ENCODE measurements at places on chromosomes 1 and 21. TPM values are rescaled to one million over a fixed set of nuclear protein-coding genes. Genes with fewer than 3 reads are reported as not detected.

SORT1 gene
- total RNA-seq = 25.9 TPM

EFCAB7 gene
- 6.8 TPM for total RNA-seq

ENAH gene
- total RNA-seq = 124 TPM

CYP4B1 gene
- not detected for total RNA-seq

APCS gene
- total RNA-seq = not detected

IGSF3 gene
- 130 TPM for total RNA-seq

SLAMF6 gene
- not detected for total RNA-seq

PPM1J gene
- total RNA-seq = 21.9 TPM

RHOU gene
- total RNA-seq = 1.2 TPM

SYCP1 gene
- total RNA-seq = not detected

UBE2U gene
- total RNA-seq = 0.11 TPM

PGM1 gene
- total RNA-seq = 344 TPM

CD1B gene
- total RNA-seq = not detected

TFF2 gene
- not detected for total RNA-seq

LYPD8 gene
- not detected for total RNA-seq

GUCA2A gene
- not detected for total RNA-seq

HS2ST1 gene
- total RNA-seq = 19.0 TPM

TNFRSF14 gene
- 0.14 TPM for total RNA-seq

SPATA1 gene
- 1.2 TPM for total RNA-seq

AMY2B gene
- 50.8 TPM for total RNA-seq

NGF gene
- 0.14 TPM for total RNA-seq

ZBTB8B gene
- total RNA-seq = 1.8 TPM

CXADR gene
- total RNA-seq = 49.6 TPM

ACOT7 gene
- 11.8 TPM for total RNA-seq

DPT gene
- not detected for total RNA-seq

AMY1B gene
- total RNA-seq = not detected

FLG2 gene
- total RNA-seq = not detected

EFNA1 gene
- total RNA-seq = 43.1 TPM

SPRR1B gene
- not detected for total RNA-seq

TARBP1 gene
- total RNA-seq = 34.3 TPM

CALML6 gene
- total RNA-seq = 0.63 TPM

SPATA46 gene
- not detected for total RNA-seq

ITLN2 gene
- not detected for total RNA-seq

LCE2C gene
- not detected for total RNA-seq

ARHGEF16 gene
- total RNA-seq = 7.2 TPM

EXOSC10 gene
- 52.0 TPM for total RNA-seq

Data from cardiac muscle cell (in vitro differentiated cells and primary cell).